Activated CD4-positive, alpha-beta T cell treated with anti-CD3 and anti-CD28 coated beads for 24 hours (primary cell): ENCODE measurements at places on chromosomes 7 and 10.

DNA sequence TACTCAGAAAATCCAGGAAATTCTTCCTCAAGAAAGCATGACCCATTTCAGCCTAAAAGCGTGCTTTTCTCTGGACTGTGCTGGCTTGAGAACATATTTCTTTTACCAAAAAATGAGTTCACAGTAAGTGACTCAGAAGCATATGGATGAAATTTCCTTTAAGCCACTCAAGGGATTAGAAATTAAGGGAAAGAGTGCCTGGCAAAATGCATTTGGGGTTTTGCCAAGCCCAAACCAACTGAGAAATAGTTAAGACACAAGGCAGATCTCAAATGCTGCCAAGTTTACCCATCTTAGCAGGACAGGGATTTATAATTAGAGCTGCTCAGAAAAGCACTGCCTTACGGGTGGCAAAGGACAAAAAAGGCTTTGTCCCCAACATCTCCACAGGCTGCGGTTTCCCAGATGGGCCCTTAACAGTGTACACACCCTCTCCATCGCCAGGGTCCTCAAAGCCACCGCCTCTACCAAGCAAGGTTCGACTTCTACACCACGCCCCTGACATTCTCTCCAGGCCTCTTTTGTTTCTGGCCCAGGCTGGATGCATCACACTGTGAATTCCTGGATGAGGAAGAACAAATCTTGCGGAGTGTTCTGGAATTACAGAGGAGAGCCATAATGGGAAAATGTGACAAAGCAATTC lies 30.1 kb upstream of the CDHR3 start:
- no peak for DNase-seq

- no peak for DNase-seq
Observed at GRCh38 chr7:157136372-157136771, 2.4 kb upstream of the UBE3C start.

DNA sequence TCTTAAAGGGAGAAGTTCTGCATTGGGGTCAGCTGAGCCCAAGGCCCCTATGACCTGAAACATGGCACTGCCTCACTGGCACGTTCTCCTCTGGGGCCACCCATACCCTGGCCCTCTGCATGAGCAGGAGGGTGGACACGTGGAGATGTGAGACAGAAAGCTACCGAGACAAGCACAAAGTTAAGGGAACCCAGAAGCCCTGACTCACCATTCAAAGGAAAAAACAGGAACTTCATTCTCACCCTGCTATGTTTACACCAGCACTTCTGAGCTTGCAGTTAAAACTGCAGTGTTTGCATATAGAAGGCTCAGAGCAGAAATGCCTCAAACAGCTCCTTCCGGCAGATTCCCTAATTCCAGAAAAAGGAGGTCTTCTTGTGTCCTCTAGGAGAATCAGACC lies 41.7 kb downstream of the DENND11 start:
- no peak for DNase-seq

DNA sequence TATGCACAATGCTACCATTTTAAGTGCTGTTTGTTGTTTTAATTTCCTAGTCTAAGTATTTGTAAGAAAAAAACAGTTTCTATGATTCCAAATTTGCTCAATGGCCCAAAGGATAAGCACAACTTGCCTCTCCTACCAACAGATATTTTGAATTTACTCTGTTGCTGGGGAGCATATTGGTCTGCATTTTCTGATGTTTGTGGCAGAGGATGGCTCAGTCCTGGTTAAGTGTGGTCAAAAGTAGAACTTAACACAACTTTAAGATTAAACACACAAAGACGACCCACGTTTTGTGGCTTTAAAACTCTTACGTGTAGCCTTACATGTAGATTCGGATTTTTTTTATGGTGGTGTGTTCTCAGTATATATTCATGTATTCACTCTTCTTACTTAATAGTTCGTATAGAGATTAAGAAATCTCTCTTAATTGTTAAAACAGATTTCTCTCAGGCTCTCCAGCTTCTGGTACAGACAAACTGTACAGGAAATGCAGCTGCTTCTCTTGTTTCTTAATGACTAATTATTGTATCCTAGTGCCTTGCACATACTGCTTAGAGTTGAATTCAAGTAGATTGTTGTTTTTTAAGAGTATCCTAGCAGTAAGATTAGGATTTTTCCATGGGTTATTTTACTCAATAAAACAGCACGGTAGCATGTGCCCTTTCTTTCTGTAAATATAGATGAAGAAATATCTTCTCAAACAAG lies 86.2 kb downstream of the GPR85 start:
- DNase-seq: no peak

- DNase-seq: no peak
Observed at GRCh38 chr7:157622000-157622399, 285.2 kb downstream of the DNAJB6 start.

GRCh38 chr10:84683550-84683949 lies 355.2 kb downstream of the CCSER2 start:
- no peak for DNase-seq

DNA sequence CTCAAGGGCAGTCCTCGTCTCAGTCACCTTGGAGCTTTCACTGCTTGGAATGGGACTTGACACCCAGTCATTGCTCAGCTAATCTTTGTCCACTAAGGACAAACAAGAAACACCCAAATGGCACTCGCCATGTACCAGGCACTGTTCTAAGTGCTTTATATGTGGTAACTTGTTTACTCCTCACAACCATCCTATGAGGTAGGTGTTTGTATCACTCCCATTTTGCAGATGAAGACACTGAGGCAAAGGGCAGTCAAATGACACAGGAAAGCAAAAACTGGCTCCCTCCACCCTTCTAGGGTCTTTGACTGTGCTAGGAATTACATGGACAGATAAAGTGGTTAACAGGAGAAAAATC lies 24.7 kb downstream of the DNAJB12 start:
- no peak for DNase-seq

DNA sequence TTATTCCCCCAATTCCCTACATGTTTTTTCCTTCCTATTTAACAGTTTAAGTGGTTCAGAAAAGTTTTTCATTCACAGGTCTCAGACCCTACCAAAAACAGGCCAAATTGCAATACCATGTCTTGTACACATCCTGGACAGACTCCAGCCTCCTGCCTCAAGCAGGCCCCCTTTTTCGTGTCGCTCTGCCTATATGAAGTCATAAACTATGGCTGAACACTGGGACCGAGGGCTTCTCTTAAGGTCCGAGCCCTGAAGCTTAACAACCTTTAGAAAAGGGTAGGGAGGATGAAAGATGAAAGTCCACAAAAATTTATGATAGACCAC lies 1.4 kb downstream of the FBXW4 start:
- DNase-seq: peak; percentile 7

- DNase-seq: no peak
Observed at GRCh38 chr7:99469381-99470065, 3.2 kb upstream of the ZNF789 start.

DNA sequence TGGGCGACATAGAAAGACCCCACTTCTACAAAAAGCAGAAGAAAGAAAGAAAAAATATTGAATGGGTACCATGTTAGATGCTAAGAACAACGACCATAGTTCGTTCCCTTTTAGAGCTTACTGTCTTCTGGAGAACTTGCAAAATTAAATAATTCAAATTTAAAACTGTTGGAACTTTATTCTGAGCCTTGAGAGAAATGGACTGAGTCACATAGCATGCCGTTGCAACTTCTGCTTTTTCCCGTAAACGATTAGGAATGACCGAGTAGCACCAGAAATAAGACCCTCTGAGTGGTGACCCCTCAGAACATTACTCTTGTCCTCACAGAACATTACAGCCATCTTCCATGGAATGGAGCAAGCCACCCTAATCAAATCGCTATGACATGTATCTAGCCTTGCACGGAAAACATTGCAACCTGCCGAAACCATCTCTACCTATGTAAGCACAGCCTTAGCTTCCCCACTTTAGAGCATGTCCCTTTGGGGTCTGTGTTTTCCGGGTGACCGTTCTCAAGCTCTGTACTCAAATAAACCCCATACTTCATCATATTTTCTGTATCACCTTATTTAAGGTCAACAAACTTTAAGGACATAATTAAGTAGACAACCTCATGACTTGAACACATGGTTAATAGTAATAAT lies 179.1 kb downstream of the PRKCQ start:
- no peak for DNase-seq

DNA sequence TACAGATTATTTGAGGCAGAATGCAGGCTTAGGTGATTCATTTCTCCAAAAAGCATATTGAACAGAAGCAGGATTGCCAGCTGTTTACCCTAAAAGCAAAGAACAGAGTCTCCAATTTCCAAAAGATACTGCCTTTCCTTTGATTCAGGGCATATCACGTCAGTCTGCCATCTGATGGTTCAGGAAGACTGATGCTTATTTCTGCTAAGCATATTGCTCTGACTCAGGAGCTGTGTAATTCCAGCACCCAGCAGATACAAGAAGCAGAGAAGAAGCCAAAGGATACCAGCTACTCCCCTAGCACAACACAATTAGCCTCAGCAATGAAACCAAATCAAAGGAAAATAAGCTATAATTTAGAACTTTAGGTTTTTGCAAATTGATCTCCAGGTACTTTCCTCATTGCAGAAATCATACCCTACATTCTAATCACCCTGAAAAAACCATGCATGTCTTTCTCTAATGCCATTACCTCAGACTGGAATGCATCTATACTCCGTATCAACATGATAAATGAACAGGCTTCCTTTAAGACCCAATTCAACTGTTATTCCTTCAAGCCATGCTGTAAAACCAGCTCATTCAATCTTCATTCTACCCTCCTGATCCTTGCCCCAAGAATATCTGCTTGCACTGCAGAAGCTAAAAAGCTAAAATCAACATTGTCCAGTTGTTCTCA lies 55.1 kb downstream of the ABI1 start:
- DNase-seq: no peak

- no peak for DNase-seq
Observed at GRCh38 chr10:103849880-103850571, 5.3 kb downstream of the SH3PXD2A start.

DNA sequence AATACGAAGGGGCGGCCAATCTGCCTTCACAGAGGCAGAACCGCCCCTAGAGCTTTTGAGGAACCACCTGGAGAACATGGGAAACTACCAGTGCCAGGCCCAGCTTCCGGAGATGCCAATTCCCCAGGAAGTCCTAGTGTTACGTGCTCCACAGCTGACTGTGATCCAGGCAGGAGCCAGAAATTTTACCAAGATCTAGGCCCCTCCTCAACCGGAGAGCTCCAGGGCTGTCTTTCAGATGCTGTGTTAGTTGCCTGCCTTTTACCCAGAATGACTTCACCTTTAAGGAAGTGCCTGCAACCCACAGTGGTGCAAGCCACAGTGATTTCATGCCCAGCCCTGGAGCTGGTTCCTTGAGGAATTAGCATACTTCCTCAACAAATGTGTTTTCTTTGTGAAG lies 62.9 kb downstream of the ELMO1 start:
- DNase-seq: no peak

- no peak for DNase-seq
Observed at GRCh38 chr10:96988426-96988825, 156.3 kb downstream of the LCOR start.

DNA sequence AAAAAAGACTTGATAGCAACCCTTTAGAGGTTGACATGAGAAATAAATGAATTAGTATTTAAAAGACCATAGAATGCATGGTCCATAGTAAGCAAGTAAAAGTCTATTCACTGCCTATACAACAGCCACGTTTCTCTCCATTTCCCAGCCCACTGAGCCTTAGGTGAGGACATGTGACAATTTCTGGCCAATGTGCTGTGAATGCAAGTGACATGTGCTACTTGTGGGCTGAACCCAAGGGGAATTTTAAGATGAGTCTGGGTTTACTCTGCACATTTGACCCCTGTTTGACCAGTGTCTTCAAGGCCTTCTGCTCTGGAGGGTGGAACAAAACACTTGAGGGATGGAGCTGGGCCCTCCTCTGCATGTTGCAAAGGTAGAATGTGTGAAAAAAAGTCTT lies 384.4 kb upstream of the KLF6 start:
- DNase-seq: no peak

DNA sequence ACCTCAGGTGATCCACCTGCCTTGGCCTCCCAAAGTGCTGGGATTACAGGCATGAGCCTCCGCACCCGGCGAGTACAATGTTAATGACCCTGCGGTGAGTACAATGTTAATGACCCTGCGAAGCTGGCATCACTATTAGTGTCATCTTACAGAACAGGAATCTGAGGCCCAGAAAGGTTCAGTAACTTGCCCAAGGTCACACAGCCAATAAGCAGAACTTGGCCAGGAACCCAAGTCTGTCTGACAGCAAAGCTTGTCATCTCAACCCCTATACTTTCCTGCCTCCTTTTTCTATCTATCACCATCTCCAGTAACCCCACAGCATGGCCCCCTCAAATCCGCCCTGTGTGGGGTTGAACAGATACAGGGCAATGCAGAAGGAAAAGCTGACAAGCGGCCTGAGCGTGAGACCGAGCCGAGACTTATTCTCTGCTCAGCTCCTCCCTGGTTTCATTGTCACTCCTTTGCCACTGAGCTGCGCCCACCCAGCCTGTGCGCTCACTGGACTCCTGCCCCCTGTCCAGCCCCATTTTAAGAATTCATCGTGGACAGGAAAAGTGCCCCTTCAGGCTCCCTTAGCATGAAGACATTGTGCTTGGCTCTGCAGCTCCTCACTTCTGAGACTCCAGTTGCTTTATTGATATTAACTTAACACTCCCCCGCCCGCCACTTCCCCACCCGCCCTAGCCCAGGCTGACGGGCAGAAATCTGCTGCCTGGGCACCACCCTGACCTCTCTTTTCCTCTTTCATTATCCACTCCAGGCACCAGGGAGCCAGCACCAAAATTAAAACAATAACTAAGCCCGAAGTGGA lies 58.1 kb upstream of the LBX1 start:
- DNase-seq: no peak

- DNase-seq: no peak
Observed at GRCh38 chr7:18363751-18364380, 131.7 kb upstream of the HDAC9 start.

DNA sequence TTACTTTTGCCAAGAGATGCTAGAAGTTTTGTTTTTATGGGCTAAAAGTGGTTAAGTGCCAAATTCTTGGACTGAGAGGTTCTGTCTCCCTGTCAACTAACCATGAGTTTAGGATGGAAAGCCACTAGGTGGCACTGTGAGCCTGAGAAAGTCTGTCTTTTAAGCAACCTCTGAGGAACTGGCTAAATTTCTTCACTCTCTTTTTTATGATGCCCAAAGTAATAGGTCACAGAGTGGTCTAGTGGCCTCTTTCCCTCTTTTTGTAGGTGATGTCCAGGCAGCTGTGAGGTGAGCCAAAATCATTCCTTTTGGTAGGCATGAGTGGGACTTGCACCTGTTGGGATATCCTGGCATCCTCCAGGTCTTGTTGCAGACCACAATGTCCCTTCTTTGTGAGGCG lies 56.8 kb downstream of the SND1 start:
- DNase-seq: peak; percentile 58

DNA sequence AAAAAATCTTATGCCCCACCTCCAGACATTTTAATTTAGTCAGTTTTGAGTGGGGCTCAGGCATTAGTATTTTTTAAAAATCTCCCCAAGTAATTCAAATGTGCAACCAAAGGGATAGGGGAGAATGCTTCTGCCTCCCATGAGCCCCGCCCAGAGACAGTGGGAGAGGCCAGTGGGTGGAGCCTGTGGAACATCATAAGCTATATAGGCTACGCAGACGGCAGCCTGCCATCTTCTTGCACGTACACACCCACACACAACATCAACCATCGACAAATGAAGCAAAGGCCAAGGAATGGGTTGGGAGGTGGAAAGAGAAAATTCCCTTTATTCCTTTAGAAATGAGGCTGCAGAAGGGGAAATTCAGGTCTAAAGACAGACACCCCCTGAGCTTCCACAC lies 25.2 kb downstream of the CREB3L2 start:
- DNase-seq: no peak

- no peak for DNase-seq
Observed at GRCh38 chr7:10706875-10707493, 266.7 kb upstream of the PHF14 start.

GRCh38 chr7:72924386-72924732 lies 536 bp upstream of the POM121 start:
- DNase-seq: no peak
